ENCODE measurements at places on chromosomes 2 and 18.

DNA sequence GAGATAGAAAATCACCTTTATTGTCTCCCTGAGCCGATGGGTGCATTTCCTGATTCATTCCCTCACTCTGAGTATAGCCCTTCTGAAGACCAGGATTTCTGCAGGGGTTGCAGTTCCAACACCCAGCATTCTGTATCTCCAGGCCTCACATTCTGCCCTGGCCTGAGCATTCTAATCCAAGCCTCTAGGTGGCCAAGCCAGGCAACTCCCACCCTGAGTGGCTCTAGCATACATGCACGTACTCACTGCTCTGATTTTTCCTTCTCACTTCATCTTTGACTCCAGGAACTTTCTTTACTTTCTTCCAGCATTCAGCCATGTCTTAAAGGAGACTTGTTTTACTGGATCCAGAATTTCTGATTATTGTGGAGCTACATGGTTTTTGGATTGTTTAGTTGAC is 100.7 kb upstream of the STK39 start:
- DNase-seq = no peak

DNA sequence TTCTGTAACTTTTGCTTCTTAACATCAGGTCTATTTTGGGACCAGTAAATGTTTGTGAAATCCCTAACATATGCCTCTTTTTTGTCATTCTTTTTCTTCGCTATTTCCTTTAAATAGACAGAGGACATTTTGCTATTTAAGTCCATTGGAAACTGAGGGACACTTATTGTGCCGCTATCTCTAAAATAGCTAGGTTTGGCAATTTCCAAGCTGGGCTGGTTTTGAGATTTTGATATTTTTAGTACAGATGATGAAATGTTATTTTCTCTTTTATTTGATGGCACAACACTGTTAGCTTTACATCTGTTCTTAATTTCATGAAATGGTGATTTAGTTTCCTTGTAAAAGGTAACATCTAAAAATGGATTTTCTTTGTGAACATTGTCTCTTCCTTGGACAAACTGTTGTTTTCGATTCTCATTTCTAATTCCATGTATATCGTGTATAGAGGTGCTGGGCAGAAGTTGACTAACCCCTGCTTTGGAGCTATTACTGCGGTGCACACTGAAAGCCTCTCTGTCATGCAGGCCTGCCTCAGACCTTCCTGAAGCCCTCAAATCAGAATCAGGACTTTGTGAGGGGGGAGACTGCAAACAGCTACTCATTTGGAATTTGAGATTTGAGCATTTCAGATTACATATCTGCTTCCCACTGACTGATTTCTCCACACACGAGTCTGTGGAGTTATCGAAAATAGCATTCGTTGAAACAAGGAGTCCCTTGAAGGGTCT is 594 bp downstream of the RAD51AP2 start:
- DNase-seq = no peak

DNA sequence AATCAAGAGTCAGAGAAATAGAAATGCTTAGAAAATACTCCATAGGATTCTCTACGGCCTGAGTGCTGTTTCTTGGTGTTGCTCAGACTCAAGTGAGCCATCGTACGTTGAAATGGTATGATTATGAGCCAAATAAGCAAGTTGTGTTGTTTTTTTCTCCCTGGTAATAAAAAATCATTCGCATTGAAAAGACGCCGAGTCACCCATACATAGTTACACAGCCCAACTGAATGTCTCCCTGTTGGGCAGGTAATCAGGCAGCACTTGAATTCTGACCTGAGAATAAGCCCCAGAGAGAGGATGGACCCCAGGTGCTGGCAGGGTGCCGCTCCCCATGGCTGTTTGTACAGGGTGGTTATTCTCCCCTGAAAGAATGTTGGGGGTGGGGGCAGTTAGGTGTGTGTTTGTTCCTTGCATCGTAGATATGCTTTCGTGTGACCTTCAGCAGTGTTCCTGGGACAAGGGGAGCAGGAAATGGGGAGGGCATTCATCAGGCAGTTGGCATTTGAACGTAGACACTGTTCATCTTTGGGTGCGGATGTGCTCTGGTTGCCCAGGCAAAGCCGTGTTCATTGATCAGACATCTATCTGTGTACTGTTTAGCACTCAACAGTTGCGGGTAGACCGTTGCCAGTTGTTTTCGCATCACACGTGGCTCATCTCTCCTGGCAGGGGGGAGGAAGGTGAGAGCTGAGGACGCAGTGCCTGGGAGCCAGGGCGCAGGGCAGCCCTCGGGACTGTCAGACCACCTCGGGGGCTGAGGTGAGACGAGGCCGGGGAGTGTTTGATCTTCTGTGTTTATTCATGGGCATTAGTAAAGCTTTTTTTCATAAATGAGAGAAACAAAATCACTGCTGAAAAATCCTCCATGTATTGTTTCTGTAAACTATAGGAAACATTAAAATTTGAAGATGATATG is 27.3 kb downstream of the MTCL1 start:
- DNase-seq = no peak

- no peak for DNase-seq
These were observed 68.6 kb upstream of the LPIN2 start for GRCh38 chr18:3081584-3081991.

DNA sequence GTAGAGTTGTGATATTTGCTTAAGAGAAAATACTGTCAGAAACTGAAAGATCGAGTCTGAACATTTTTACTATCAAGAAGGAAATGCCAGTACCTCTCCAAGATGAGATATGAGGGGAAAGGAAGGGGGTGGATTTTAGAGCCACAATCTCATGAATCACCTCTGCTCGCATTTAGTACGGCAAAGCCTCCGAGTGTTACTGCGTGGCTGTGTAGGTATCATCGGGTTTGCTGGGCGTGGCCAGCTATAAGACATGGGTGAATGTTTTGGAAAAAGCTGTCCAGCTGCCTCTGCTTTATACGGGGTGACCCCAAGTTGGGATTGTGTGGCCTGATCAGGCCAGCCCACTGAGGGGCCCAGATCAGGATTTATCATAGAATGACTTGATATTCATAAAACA is 826.4 kb downstream of the SOCS6 start:
- no peak for DNase-seq

DNA sequence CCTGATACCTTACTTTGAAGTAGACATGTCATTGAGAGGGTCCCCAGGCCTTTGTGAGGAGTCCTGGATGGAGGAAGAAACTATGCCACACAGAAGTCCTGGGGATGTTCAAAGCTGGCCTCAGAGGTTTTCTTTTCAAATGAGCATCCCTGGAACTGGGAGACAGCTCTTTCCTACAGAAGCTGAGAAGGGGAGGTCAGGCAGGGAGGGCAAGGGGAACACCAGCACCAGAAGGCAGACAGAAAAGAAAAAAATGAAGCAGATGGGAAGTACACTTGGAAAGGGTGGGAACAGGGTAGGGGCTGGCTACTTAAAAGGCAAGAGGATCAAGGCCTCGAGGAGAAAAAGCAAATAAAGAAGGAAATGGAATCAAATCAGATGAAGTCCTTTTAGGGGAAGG is 120.0 kb downstream of the FMNL2 start:
- no peak for DNase-seq

- DNase-seq = no peak
These were observed 170.7 kb downstream of the DIS3L2 start for GRCh38 chr2:232132181-232132580.

DNA sequence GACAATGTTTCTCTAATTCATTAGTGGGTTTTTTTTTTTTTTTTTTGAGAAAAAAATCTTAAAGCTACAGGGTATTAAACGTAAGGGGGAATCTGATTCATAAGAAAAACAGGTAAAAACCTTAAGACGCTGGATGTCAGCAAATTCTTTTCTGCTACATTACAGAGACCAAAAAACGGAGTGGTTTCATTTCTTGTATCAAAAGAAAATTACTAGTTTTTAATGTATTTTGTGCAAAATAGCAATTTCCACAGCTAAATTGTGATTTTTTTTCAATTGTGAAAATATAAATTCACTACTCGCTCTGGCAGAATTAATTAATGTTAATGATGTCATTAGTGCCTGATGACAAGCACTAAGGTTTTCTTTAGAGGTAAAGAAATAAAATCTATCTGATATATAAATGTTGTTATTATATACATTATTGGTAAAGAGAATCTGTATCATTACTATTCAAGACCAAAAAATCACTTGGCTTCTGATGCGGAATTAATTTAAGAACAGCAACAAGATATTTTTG is 9.9 kb downstream of the OTX1 start:
- DNase-seq = no peak

DNA sequence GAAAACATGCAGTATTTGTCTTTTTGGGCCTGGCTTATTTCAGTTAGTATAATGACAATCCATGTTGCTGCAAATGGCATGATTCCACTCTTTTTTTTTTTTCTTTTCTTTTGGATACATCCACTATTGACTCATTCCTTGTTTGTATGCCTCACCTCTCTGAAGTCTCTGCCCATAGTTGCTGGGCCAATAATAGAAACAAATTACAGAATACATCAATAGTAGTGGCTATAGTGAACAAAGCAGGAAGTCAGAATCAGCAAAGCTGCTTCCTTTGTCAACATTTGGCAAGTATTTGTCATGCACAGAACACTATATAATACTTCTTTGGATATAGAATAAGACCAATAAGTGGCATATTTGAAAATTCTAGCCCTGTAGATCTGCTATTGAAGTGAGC is 609.7 kb downstream of the STK39 start:
- no peak for DNase-seq

- DNase-seq = peak; percentile 6
These were observed 191.9 kb downstream of the MYO3B start for GRCh38 chr2:170369894-170370293.

DNA sequence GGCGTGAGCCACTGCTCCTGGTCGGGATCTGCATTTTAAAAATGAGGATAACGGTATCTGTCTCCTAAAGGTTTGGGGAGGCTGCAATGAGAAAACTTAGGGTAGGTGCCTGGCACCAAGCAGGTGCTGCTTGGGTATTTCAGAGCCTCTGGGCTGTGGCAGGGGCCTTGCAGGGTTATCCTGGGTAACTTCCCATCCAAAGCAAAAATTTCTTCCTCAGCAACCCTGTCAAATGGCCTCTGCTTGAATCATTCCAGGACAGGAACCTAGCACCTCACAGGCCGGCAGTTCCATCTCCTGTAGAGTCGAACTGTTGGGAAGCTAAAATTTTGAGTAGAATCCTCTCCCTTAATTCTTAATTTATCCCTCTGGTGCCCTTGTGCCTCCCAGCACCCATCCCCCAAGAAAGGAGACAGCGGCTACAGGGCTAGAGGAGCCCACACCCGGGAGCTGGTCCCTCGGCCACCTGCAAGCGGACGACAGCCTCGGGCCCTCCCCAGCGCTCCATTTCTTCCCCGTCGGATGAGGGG is 868 bp downstream of the CGREF1 start:
- no peak for DNase-seq

- peak; percentile 20 for DNase-seq
These were observed 13.7 kb downstream of the HS6ST1 start for GRCh38 chr2:128304715-128305554.

GRCh38 chr2:158457092-158457825 is 507 bp downstream of the PKP4 start:
- DNase-seq = peak; percentile 52

DNA sequence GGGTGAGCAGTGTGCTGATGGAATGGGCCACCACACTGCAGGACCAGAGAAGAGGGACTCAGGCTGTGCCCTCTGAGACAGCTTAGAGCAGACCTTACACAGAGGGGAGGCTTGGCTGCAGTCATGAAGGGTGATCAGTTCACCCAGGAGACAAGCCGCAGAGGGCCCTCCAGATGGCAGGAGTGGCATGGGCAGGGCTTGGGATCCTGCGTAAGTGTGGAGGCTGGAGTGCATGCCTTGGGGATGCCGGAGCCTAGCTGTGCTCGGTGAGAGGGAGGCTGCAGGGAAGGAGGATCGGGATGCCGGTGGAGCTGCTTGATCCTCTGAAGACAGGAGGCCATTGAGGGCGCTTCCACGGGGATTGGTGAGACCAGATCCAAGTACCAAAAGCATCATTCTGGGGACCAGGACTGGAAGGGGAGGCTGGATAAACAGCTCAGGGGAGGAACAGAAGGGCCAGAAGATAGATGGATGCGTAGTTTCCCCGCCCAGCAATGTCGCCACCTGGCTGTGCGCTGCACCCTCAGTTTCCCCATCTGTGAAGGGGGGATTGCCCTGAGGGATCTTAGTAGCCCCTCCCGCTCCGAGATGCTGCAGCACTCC is 163.4 kb downstream of the INHBB start:
- DNase-seq = no peak

DNA sequence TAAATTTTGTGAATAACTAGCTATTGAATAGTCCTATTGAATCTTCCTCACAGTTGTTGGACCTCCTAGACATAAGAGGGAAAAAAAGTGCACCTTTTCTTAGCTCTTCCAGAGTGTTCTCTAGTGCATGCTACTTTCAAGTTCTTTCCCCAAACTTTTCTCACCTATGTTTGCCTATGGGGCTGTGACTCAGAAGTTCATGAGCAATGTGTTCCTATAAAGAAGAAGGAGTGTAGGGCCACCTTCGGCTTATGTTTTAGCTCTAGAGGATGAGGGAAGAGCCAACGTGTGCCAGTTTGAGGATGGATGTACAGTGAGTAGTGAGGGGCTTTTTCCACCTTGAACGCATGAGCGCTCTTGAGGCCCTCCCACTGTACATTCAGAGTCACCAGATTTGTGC is 27.0 kb upstream of the HNMT start:
- no peak for DNase-seq

DNA sequence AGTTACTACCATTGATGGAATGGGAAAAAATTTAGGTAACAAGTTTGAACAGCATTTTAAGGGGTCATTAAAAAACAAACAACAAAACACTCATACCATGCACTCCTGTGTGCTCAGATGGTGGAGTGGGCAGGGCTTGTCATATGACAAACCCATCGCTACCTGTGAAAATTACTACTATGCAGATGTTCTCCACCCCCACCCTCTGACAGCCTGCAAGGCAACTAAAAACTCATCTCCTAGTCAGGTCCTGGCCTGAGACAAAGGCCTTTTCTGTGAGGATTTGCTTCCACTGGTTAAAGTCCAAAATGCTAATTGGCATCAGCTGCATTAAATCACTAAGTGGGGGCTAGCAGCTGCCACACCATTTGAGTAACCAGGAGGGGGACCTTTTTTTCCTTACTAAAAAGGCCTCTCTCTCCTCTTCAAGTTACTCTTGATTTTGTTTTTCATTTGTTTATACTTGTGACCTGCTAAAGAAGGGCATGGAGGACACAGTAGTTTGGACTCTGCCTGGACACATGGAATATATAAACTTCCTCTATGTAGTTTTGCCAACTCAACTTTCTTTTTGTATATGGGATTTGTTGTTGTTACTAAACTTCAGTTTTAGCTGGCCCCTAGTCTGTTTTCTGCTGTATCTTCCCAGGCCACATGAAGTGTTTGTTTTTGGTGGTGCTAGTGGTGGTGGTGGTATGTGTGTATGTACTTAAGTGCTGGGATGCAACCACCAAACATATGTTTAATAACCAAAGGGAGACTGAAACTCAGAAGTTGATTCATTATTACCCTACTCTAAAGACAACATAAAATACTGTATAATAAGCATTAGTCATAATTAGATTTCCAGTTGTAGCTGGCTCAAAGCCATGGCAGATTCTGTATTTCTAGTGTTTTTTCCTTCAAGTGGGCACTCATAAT is 121.3 kb downstream of the MAP4K4 start:
- DNase-seq = peak; percentile 11

- DNase-seq = peak; percentile 31
These were observed 420 bp downstream of the PIGN start for GRCh38 chr18:62186499-62186773.
